A549 treated with AZD2906 at 1 μM for 4 hours (cell line): ENCODE measurements at places on chromosomes 6 and 20. TPM values are rescaled to one million over a fixed set of nuclear protein-coding genes. Genes with fewer than 3 reads are reported as not detected.

The RHAG gene
- 0.05 to 0.06 TPM in 2 of 5 replicates, not detected in the others for total RNA-seq

The TNFRSF21 gene
- total RNA-seq = 11.7 to 14.9 TPM (median 13.3 TPM) in 5 replicates

The PRPH2 gene
- not detected in 5 replicates for total RNA-seq

The KCNQ5 gene
- total RNA-seq = 1.3 to 1.6 TPM (median 1.6 TPM) in 5 replicates

The COL9A1 gene
- total RNA-seq = 0.06 TPM in 1 of 5 replicates, not detected in the others
